ENCODE measurements at places on chromosomes 6 and 20.

DNA sequence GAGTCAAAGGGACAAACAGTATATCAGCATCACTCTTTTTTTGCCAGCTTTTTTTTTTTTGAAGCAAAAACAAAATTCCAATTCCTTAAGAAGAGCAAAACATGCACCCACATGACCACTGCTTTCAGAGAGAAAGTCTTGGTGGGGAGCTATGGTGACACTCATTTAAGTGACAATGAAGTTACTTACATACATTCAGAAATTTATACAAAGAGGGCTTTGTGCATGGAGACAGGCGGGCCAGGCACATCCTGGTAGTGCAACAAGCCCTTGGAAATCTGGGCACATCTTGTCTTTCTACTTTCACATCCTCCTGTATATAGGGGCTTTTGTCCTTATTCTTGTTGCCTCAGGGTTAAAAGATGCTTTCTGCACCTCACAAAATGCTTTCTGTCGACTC, 55.9 kb downstream of the IL22RA2 start:
- DNase-seq: no peak

DNA sequence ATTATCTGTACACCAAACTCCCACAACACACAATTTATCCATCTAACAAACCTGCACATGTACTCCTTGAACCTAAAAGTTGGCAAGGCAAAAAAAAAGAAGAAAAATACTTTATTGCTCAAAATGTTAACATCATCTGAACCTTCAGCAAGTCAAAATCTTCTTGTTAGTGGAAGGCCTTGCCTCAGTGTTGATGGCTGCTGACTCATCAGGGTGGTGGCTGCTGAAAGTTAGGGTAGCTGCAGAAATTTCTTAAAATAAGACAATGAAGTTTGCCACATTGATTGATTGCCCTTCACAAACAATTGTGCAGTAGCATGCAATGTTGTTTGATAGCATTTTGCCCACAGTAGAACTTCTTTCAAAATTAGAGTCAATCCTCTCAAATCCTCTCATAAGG, 2.7 kb upstream of the WFDC11 start:
- DNase-seq: no peak

DNA sequence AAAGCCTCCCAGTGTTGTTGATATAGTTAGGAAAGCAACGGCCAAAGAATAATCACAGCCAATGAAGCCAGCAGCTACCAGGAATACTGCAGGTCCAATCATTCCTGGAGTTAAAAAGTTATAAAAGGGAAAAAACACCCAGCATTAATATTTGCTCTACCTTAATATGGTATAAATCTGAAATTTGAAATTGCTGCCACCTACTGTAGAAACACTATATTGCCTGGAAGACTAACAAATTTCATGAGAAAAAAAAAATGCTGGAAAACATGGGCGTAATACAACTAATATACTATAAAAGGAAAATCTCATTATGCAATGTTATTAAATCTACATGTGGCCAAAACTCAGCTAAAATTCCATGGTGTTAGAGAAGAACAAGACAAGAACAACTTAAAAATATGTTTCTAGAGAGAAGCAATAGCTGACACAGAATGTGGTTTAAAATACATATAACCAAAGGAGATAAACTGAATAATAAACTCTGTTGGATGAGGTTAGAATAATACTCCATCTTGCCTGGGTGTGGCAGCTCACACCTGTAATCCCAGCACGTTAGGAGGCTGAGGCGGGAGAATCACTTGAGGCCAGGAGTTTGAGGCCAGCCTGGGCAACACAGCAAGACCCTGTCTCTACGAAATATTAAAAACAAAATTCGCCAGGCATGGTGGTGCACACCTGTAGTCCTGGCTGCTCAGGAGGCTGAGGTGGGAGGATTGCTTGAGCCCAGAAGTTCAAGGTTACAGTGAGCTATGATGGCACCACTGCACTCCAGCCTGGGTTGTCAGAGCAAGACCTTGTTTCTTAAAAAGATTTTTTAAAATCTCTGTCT, 43.1 kb downstream of the SLC17A5 start:
- no peak for DNase-seq

DNA sequence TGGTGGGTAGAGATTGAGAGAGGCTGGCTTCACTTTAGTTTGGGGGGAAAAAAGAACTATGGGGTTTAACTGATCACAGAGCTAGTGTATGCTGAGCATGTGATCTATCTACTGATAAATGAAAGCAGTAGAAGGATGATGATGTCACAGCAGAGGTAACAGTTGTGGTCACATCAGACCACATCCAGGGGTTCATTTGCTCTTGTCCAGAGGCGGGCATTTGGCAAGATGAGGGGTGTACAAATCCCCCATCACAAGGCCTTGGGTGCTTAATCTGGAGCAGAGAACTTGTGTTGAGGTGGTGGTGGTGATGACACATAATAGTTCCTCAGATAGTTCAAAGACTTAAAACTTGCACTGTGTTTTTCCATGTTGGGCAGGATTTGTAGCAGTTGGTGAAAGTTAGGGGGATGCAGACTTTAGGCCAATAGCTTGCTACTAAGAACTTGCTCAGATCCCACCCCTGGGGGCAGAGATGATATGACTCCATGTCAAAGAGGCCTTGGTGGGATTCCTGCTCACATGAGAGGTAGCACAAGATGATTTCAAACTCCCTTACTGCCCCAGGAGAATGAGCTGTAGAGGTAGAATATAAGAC, 63.4 kb downstream of the PRDM1 start:
- no peak for DNase-seq

GRCh38 chr20:34689486-34689885, 12.6 kb upstream of the PIGU start:
- no peak for DNase-seq
